T-helper 17 cell (primary cell): ENCODE measurements at places on chromosomes 6 and 20. TPM values are rescaled to one million over a fixed set of nuclear protein-coding genes. Genes with fewer than 3 reads are reported as not detected.
A peak's percentile ranks its signal among the peaks of the same experiment; 100 is the strongest.

The PEX6 gene
- total RNA-seq: 15.5 TPM

The HSD17B8 gene
- 7.6 TPM for total RNA-seq

The SSTR4 gene
- total RNA-seq: not detected

The AP5S1 gene
- 11.9 TPM for total RNA-seq

The C6orf163 gene
- 1.8 TPM for total RNA-seq

The TEAD3 gene
- total RNA-seq: 0.12 TPM

The CDC40 gene
- 28.6 TPM for total RNA-seq

The MLIP gene
- total RNA-seq: not detected

GRCh38 chr6:52077961-52078625 is 9.3 kb downstream of the PKHD1 start:
- peaks cover 2% of the 10 kb centered on the region for H3K36me3 ChIP-seq
- H3K4me3 ChIP-seq: no peak overlapping the region
- H3K4me1 ChIP-seq: no peaks in the 10 kb centered on the region
- no peak for DNase-seq
- peaks cover 61% of the 10 kb centered on the region for H3K27me3 ChIP-seq

DNA sequence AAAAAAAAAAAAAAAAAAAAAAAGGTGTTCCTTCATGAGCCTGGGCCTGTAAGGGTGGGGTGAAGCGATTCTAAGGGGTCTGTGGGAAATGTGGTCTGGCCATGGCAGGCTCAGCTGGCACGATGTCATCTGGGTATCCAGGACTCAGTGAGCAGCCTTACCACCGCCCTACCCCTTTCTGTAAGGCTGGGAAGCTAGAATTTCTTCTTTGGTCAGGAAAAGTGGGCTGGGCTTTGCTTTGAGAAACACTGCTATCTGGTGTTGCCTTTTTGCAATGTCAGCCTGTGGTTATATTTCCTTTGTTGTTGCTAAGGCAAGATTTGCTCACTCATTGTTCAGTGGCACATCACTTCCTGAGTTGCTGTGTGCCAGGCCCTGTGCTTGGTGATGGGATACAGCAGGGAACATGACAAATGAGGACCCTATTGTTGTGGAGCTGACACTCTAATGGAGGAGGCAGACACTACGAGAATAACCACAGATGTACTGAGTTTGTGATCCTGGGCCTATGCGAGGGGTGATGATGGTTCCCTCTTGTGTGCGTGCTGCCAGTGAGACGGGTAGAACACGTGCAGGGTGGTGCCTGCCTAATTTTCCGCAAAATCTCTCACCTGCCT is 45.9 kb upstream of the ZNFX1 start:
- peaks cover 22% of the 10 kb centered on the region for H3K4me1 ChIP-seq
- peaks cover 51% of the 10 kb centered on the region for H3K27me3 ChIP-seq
- H3K27ac ChIP-seq: no peak overlapping the region
- no peak overlapping the region for H3K4me3 ChIP-seq
- H3K36me3 ChIP-seq: peaks cover 2% of the 10 kb centered on the region

GRCh38 chr6:47439348-47439668 is 38.3 kb upstream of the CD2AP start:
- no peak overlapping the region for H3K27ac ChIP-seq

DNA sequence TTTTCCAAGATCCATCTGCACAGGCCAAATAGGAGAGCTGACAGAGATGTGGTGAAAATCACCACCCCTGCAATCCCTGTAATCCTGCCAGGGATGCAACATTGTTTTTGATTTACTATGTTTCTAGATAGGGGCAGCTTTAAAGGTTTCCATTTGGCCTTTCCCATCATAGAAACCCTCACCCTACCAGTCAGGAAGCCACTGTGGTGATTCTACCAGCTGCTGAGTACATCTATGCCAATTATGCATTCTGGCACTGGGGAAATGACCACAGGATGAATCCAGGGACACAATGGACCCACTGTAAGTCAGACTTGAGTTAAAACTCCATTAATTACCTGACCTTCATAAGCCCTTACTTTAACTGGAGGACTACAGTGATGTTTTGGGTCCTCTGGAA is 130.4 kb downstream of the TNFRSF21 start:
- H3K27ac ChIP-seq: no peak overlapping the region
- DNase-seq: no peak

DNA sequence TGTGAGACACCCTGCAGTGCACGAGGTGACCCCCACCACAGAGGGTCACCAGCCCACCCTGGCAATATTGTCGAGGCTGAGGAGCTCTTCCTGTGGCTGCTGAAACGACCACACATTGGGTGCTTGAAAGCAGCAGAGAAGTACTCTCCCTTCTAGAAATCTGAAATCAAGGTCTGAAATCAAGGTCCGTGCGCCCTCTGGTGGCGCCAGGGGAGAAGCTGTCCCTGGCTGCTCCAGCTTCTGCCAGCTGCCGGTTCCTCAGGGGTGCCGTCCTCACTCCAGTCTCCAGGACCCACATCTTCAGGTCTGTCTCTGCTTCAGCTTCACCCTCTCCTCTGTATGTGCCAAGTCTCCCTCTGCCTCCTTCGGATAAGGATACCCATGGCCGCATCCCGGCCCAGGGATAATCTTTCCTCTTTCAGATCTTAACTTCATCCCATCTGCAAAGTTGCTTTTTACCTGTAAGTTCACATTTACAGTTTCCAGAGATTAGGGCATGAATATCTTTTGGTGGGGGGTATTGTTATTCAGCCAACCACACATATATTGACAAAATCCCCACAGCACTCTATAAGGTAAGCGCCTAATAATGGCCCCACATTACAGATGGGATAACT is 108.3 kb upstream of the PHACTR3 start:
- no peak overlapping the region for H3K27ac ChIP-seq
- H3K36me3 ChIP-seq: no peaks in the 10 kb centered on the region
- no peaks in the 10 kb centered on the region for H3K4me1 ChIP-seq
- peak; percentile 33 for DNase-seq
- H3K27me3 ChIP-seq: peaks cover 42% of the 10 kb centered on the region
- no peak overlapping the region for H3K4me3 ChIP-seq

GRCh38 chr20:59667131-59667530 is 62.8 kb downstream of the PHACTR3 start:
- H3K27ac ChIP-seq: no peak overlapping the region
- H3K4me1 ChIP-seq: no peaks in the 10 kb centered on the region
- no peak for DNase-seq

GRCh38 chr20:57869291-57869950 is 159.6 kb upstream of the PMEPA1 start:
- DNase-seq: no peak
- no peak overlapping the region for H3K4me3 ChIP-seq
- peaks cover 15% of the 10 kb centered on the region for H3K4me1 ChIP-seq
- H3K27ac ChIP-seq: no peak overlapping the region
- H3K27me3 ChIP-seq: peaks cover 57% of the 10 kb centered on the region

DNA sequence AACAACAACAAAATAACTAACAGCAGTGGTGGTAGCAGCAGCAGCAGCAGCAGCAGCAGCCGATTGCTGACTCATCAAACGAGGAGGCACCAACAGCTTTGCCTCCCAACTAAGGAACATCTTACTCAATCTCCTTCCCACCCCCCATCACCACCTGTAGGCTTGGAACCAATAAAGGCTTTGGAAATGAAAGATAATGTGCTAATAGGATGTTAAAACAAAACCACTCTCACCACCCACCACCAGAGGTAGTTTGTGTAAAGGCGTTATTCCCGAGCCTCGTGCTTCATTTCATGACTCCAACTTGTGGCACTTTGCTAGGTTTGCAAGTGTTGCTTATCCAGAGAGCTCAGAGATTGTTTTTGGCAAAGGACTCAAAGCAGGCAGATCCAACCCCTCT is 346.5 kb downstream of the CD83 start:
- H3K4me3 ChIP-seq: no peak overlapping the region
- DNase-seq: no peak
- no peak overlapping the region for H3K27ac ChIP-seq
- H3K4me1 ChIP-seq: peaks cover 2% of the 10 kb centered on the region
- peaks cover 2% of the 10 kb centered on the region for H3K36me3 ChIP-seq

DNA sequence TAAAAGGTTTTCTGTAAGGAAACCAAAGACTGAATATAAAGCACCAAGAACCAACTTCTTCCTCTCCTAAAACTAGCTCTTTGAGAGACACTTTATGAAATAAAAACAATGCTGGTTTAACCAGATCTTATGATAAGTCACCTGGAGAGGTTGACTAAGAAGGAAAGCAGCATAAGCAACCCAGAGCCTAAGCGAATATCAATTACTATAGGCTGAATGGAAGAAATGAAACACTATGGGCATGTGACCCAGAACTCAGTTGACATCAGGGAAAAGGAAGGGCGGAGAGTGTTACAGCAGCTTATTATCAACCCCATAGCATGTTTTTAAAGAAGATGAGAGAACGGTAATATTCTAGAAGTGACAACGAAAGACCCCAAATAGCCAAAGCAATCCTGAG is 94.1 kb upstream of the STMND1 start:
- peaks cover 11% of the 10 kb centered on the region for H3K27me3 ChIP-seq
- DNase-seq: no peak
- H3K27ac ChIP-seq: no peak overlapping the region
- no peak overlapping the region for H3K4me3 ChIP-seq

DNA sequence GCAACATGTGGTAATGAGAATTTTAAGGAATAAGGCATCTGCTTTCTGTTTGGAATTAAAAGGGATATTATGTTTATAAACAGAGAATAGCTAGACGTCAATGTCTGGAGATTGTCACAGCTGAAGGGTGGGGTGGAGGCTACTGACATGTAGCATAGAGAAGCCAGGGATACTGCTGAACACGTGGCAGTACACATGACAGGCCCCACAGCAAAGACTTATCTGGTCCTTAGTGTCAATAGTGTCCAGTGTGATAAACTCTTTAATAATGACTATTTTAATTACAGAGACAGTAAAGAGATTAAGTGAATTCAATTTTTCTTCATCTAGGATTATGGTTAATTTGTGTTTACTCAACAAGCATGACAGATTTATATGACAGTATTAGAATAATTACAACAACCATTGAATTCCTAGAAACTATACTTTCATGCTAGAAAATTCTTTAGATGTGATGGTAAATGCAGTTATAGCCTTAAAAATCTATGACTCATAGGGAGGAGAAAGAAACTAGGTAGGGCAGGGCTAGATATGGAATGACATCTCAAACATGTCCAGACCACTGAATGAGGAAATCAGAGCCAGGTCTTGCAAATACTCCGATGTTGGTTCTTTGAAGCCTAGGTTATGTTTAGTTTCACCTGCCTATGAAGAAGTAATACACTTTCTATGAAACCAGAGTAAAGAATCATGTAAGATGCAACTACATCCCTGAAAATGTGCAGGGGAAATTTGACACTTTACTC is 399.5 kb downstream of the PHF3 start:
- H3K27ac ChIP-seq: no peak overlapping the region
- no peak overlapping the region for H3K4me3 ChIP-seq
- no peaks in the 10 kb centered on the region for H3K27me3 ChIP-seq
- no peaks in the 10 kb centered on the region for H3K36me3 ChIP-seq
- no peaks in the 10 kb centered on the region for H3K4me1 ChIP-seq

DNA sequence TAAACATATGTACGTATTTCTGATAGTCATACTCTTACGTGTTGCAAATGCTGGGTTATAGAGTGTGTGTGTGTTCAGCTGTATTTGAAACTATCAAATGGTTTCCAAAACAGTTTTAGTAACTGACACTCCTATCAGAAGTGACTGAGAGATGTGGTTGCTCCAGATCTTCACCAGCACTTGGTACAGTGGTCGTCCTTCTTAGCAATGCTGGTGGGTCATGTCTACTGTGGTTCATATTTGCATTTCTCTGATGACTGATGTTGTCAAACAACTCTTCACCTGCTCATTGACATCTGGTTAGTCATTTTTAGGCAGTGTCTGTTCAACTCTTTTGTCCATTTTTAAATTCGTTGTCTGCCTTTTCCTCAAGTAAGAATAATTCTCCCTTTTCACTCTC is 259.3 kb downstream of the KIF16B start:
- DNase-seq: no peak
- H3K27me3 ChIP-seq: no peaks in the 10 kb centered on the region
- H3K4me3 ChIP-seq: no peak overlapping the region
- no peak overlapping the region for H3K27ac ChIP-seq
- H3K36me3 ChIP-seq: peaks cover 7% of the 10 kb centered on the region

DNA sequence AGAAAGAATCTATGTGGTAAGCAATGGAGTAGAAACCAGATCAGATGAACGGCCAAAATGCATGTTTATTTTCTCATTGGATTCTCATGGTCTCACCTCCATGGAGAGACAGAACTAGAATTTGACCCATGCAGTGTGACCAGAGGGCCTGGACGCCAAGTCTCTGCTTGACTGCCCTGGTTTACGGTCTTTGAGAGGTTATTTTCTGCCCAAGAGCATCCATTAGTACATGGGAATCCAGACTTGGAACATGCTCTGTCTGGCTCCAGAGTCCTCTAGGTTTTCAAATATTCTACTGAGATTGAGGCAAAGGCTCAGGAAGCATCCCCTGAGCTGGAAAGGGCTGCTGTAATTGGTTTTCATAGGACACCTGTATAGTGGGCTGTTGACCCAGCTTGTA is 45.5 kb upstream of the UST start:
- H3K4me1 ChIP-seq: peaks cover 12% of the 10 kb centered on the region
- H3K36me3 ChIP-seq: peaks cover 4% of the 10 kb centered on the region
- H3K4me3 ChIP-seq: peak overlapping the region; percentile 93
- no peak for DNase-seq
- peak overlapping the region; percentile 94 for H3K27ac ChIP-seq

GRCh38 chr6:90538278-90539046 is 48.4 kb downstream of the MAP3K7 start:
- DNase-seq: no peak

DNA sequence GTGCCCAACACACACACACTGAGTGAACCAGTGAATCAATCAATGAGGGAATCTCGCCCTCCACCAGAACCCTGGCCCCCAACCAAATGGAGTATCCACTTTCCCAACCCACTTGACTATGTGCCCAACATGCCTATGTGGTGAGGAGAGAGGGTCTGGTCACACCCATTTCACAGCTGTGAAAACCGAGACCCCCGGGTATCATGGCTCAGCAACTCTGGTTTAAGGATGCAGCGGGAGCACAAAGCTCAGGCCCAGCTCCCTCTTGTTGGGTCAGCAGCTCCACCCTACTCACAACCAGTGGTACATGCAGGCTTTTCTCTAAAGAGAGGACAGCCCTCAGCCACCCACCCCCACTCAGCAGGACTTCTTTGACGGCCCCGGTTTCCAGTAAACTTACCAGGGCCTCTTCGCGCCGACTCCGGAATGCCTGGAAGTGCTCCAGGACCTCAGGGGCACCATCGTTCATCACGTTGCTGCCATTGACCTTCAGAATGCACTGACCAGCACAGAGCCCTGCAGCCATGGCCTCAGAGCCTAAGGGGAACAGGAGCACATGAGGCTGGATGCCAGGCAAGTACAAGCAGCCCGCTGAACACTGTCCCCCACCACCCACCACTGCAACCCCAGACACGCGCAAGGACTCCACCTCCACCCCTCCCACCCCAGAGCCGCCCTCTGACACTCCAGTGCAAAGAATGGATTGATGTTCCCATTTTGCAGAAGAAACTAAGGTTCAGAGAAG is 174.7 kb downstream of the PREX1 start:
- DNase-seq: no peak
- H3K4me1 ChIP-seq: peaks cover 18% of the 10 kb centered on the region
- H3K4me3 ChIP-seq: no peak overlapping the region
- peaks cover 19% of the 10 kb centered on the region for H3K36me3 ChIP-seq

- no peak overlapping the region for H3K27ac ChIP-seq
- DNase-seq: no peak
- H3K36me3 ChIP-seq: peaks cover 2% of the 10 kb centered on the region
- H3K4me1 ChIP-seq: no peaks in the 10 kb centered on the region
Observed at GRCh38 chr20:57219071-57219677, 47.3 kb downstream of the BMP7 start.

GRCh38 chr6:130105996-130106704 is 87.8 kb downstream of the L3MBTL3 start:
- H3K4me1 ChIP-seq: peaks cover 10% of the 10 kb centered on the region
- no peak overlapping the region for H3K4me3 ChIP-seq
- no peaks in the 10 kb centered on the region for H3K27me3 ChIP-seq
